Activated CD4-positive, alpha-beta T cell treated with anti-CD3 and anti-CD28 coated beads, Interleukin-2, amount 50 U/mL, for 4 hours (primary cell): ENCODE measurements at places on chromosomes 16 and 17.

DNA sequence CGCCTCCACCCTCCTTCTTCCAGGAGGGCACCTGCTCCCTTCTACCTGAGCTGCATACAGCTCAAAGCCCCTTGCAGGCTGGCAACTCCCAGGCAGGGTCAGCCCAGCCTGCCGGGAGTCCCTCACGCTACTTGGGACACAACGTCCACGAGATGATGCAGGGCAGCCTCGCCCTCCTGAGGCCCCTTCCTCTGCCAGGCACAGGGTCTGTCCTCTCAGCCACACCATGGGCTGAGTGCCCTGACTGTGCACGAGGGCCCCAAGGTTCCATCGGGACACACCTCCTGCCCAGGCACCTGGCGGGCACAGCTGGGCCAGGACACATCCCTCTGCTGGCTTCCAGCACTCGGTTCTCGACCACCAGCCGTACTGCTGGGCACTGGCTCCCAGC is 30.9 kb upstream of the ZC3H18 start:
- no peak for DNase-seq

DNA sequence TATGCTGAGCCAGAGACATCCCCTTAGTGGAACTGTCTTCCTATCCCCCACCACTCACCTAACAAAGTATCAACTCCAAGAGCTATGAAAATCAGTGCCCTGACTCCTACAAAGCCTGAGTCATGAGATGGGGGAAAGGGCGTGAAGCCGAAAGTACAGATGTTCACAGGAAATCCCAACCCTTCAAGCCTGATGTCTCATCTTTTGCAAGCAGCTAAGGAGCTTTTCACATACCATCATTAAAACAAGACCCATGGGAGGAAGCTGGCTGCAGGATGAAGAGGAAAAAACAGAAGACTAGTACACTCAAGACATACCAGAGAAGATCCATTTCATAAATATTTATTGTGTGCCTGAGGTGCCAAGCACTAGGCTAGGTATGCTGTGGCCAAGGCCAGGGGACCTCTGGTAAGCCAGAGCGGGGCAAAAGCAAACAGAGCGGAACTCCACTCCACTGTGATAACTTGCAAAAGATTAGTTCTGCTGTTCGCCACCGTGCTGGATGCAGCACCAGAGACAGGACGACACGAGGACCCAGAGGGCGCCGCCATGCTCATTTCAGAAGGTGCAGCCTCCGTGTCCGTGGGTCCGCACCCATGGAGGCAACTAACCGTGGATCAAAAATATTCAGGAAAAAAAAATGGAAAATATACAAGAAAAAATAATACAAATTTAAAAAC is 4.5 kb upstream of the MNT start:
- DNase-seq, result no peak

DNA sequence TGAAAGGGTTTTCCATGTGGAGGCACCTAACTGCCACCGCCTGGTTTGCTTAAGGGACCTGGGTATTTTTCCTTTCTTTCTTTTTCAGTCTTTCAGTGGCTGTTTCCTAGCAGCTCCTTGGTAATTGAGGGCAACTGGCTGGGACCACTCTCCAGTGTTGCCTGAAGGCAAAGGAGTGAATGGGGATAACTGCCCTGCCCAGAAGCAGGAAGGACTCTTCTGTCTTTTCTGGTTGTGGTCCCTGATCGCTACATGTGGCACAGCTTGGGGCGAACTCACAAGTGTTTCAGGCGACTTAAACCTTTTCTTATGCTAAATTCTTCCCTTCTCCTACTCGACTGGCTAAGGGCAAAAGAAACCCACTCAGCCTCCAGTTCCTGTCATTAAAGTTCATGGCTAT is 10.1 kb upstream of the TMEM98 start:
- DNase-seq, result no peak

DNA sequence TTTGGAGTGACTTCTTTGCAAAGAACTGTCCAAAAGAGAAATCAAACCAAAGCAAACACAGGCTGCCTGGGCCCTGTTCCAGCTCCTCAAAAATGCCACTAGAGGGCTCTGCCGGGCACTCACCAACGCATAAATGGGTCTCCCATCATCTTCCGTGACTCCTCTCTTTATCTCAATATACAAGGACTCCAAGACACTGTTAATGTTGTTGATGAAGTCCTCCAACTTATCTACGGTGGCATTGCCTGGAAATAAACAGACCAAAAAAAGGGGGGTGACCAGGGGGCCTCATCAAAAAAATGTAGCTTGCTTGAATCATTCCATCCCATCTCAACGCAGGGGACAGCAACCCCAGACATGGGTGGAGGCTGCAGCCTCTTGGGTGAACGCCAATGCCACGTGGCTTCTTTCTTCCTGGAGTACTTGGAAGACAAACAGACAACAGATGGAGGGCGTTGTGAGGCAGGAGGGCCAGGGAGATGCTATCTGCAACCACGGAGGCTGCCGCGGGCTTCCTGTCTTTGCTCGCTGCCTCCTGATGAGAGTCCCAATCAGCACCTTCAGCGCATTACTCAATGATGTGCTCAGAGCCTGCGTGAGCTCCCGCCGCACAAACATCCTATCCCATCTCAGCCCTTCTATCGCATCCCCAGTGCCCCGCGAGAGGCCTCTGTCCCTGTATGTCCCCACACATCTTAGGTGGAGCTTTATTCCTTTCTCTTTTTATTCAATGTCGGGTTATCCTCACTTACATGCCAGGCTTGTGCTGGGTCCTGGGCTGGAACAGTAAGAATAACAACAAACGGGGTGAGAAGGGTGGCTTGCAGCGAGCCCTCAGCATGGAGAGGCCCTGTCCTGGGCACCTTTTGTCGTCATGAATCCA is 32.0 kb downstream of the KDM8 start:
- DNase-seq, result peak; percentile 83
